ENCODE measurements at places on chromosomes 7 and 10. TPM values are rescaled to one million over a fixed set of nuclear protein-coding genes. Genes with fewer than 3 reads are reported as not detected.
A peak's percentile ranks its signal among the peaks of the same experiment; 100 is the strongest.

Gene RHOBTB1
- total RNA-seq, result 6.9 TPM

Gene SLIT1
- total RNA-seq, result 0.17 TPM

Gene RSU1
- 94.8 TPM for total RNA-seq

Gene CLCN1
- total RNA-seq, result not detected

Gene AKR1B15
- not detected for total RNA-seq

Gene MYOZ1
- not detected for total RNA-seq

Gene CLDN3
- total RNA-seq, result 229 TPM

Gene VAX1
- not detected for total RNA-seq

DNA sequence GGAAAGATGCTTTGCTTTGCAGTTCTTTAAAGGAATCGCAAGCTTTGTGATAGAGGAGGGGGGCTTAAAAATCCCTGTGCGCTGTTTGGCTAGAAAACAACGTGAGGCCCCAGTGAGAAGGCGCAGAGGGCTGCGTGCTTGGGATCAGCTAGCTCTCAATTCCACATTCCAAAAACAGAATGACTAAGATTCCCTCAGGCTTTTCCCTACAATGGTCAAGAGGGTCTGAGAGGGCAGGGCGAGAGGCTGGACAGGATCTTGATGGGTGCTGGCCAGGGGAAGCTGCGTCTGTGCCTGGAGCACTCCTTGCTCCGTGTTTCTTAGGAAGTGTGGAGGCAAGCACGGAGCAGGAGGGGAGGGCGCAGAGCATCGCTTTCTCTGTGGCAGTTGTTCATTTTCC, 72.1 kb upstream of the INHBA start:
- no peak for DNase-seq

DNA sequence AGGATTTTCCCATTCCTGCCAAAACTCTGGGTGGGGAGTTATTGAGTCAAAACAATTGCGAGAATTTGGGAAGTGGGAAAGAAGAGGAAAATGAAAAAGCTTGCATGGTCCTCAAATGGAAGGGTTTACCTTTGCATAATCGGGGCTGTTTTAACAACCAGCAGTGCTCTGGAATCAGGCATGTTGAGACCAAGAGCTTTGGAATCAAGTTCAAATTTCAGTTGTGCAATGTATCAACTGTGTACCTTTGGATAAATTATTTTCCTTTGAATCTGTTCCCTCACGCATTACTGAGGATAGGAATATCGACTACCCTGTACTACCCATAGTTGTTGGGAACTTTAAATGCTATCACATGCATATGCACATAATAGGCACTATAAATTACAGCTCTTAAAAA, 205.5 kb downstream of the JCAD start:
- no peak for DNase-seq

DNA sequence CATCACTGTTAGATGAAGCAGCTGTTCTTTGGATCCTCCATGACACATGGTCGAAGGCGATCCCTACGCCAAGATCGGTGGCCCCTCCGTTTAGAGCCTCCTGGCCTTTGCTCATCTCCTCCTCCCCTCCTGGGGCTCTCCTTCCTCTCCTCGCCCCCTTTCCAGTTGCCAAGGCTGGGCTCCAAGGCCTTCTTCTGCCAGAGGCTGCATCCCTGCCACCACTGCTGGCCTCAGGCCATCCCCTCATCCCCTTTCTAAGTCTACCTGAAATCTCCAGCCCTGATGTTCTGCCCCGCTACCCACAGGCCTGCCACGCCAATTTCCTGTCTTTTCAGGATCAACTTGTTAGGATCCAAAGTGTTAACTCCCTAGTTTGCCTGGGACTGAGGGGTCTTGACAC, 265.1 kb upstream of the ZMIZ1 start:
- DNase-seq, result no peak

GRCh38 chr7:21544303-21544656, 1.4 kb downstream of the DNAH11 start:
- no peak for DNase-seq

DNA sequence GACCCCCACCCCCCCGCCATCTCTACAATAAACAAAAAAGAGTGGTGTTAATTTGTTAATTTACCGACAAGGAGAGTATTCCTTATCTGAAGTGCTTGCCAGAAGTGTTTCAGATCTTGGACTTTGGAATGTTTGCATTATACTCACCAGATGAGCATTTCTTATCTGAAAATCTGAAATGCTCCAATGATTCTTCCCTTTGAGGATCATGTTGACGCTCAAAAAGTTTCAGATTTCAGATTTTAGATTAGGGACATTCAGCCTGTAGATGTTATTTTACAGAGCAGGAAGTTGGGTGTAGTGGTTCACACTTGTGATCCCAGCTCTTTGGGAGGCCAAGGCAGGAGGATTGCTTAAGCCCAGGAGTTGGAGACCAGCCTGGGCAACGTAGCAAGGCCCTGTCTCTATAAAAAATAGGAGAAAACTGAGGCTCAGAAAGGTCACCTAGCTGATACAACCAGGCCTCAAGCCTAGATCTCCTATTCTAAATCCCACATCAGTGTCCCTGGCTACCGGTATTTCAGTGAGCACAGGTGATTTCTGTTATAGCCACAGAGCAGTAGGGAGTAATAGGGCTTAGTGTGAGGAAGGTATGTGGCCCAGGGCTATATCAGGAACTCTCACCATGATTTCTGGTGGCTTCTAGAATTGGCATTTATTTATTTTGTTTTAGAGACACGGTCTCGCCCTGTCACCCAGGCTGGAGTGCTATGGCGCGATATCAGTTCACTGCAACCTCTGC, 35.4 kb downstream of the TMEM120A start:
- DNase-seq, result no peak

GRCh38 chr10:62178568-62178967, 90.1 kb downstream of the RTKN2 start:
- no peak for DNase-seq

GRCh38 chr10:74898201-74898976, 72.0 kb downstream of the KAT6B start:
- no peak for DNase-seq

DNA sequence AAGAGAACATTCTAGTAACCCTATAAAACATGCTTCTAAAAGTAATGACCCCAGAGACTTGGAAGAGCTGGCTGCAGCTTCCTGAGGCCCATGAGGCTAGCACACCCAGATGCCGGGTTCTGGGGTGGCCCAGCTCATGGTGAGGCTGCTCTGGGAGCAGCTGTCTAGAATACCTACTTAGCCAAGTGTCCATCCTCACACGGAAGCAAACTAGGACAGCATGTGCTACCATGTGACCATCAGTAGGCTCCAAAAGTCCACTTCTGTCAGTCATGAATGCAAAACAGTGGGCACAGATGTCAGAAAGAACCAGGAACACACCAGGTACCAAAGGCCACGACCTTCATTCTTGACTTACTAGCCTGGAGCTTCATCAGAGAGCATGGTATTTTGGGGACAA, 32.4 kb downstream of the CTBP2 start:
- no peak for DNase-seq

GRCh38 chr7:26156451-26157420, 4.7 kb downstream of the NFE2L3 start:
- no peak for DNase-seq

GRCh38 chr10:61065051-61065450, 121.1 kb upstream of the RHOBTB1 start:
- no peak for DNase-seq

DNA sequence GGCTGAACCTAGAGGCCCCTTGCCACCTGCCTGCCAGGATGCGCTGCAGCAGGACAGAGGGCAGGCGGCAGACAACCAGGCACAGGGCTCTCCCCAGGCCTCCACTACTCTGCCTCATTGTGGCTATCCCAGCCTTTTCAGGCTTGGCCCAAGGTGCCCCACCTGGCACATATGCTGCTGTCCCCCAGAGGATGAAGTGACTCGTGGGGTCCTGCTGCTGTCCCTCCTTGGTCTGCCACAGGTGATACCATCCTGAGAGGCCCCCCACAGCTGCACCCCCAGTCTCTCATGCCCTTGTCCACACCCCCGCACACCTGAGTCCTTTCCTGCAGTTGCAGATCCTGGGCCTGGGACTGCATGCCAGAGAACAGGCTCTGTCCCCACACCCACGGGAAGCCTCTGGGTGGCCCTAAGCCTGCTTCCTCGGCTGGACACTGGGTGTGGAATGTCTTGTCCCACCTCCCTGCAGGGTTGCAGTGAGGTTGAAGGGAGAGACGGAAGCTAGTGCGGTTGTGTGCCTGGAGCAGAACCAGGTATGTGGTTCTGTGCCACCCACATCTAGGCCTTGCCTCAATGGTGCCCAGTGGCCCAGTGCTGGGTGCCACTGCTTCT, 55.3 kb downstream of the RASGEF1A start:
- DNase-seq, result peak; percentile 11

- DNase-seq, result no peak
Measured at GRCh38 chr10:69829775-69830174, 28.1 kb downstream of the COL13A1 start.

GRCh38 chr10:102621443-102622325, 22.6 kb upstream of the TRIM8 start:
- no peak for DNase-seq

DNA sequence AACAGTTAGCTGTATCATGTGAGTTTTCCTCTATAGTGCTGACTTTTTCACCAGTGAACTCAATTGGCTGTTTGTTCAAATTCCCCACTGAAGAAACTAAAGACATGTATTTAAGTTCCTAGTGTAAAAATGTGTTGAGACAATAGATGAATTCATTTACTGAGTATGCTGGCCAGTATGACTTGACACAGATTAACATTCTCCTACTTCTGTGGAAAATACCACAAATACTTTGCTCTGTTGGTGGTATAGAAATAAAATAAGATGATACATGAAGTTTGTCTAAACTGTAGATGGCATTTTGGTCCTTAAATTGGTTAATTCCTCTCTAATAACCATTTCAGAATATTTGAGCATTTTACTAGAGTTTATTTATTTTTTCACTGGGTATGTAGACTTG, 227.7 kb upstream of the TEX47 start:
- no peak for DNase-seq

GRCh38 chr10:70622981-70623844, 20.7 kb upstream of the PRF1 start:
- DNase-seq, result no peak

GRCh38 chr7:111919631-111920179, 286.5 kb downstream of the DOCK4 start:
- no peak for DNase-seq

DNA sequence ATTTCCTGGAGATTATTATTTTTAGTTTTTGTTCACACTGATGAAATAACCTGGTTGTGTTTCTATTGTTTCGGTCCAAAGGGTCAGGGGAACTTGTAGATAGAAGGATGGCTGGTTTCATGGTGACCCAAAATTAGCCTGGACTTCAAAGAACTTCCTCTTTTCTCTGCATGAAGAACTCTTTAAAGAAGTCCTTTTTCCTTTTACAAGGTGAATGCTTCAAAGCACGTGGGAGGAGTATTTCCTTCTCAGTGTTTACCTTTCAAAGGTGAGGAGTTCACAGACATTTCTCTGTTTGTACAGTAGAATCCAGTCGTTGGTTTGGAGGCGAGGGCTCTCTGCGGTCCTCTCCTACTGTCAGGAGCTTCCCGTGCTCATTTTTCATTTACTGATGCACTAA, 561.7 kb downstream of the GATA3 start:
- peak; percentile 30 for DNase-seq

All from mucosa of descending colon (tissue), 3 donors.